ENCODE measurements at places on chromosomes 3 and 15. TPM values are rescaled to one million over a fixed set of nuclear protein-coding genes. Genes with fewer than 3 reads are reported as not detected.
A peak's percentile ranks its signal among the peaks of the same experiment; 100 is the strongest.

DNA sequence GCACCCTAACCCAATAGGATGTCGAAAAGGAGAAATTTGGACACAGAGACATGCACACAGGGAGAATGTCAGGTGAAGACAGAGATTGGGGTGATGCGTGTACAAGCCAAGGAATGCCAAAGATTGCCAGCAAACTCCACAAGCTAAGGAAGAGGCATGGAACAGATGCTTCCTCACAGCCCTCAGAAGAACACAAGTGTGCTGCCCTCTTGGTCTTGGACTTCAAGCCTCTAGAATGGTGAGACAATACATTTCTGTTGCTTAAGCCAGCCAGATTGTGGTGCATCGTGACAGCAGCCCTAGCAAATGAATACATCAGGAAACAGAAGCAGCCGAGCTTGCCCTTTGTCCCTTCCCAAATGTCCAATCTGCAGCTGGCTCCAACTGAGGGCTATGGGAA lies 23.7 kb upstream of the ARL8B start:
- no peak overlapping the region for H3K4me3 ChIP-seq
- DNase-seq, result no peak
- no peak overlapping the region for H3K27ac ChIP-seq
- no peaks in the 10 kb centered on the region for H3K36me3 ChIP-seq

- peaks cover 17% of the 10 kb centered on the region for H3K4me1 ChIP-seq
- H3K36me3 ChIP-seq, result peaks cover 53% of the 10 kb centered on the region
- H3K4me3 ChIP-seq, result no peak overlapping the region
Observed at GRCh38 chr15:65579762-65580161, 31.2 kb downstream of the INTS14 start.

DNA sequence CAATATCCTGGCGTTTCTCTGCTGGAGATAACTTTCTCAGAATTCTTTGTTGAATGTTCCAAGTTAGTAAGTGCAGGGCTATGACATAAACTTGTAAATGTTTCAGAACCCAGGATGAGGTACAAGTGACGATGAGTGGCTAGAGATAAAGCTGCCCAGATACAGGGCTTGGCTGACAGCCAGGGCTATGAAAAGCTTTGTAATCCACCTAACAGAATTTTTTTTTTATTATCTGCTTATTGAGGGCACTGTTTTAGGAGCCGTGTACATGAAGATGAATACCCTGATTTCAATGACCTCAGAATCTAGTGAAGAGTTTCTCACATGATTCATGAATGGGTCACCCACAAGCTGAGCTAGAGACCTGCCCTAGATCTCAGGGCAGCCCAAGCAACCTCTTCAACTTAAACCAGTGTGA lies 431.4 kb downstream of the DIPK2A start:
- H3K4me3 ChIP-seq, result no peak overlapping the region
- H3K4me1 ChIP-seq, result no peaks in the 10 kb centered on the region
- no peaks in the 10 kb centered on the region for H3K27me3 ChIP-seq
- H3K36me3 ChIP-seq, result peaks cover 6% of the 10 kb centered on the region
- DNase-seq, result no peak

- H3K27me3 ChIP-seq, result peaks cover 34% of the 10 kb centered on the region
- H3K27ac ChIP-seq, result peak within 1 kb of the TSS; percentile 84
- peak within 1 kb of the TSS; percentile 86 for H3K4me3 ChIP-seq
Observed at GRCh38 chr15:71114887-71115566, at the start of gene THSD4. Gene THSD4, plus strand, starts transcription at chr15:71115471.

GRCh38 chr15:58387130-58387529 lies 44.7 kb upstream of the LIPC start:
- no peaks in the 10 kb centered on the region for H3K36me3 ChIP-seq
- H3K4me1 ChIP-seq, result peaks cover 17% of the 10 kb centered on the region
- H3K4me3 ChIP-seq, result no peak overlapping the region
- DNase-seq, result no peak

LYZL4 gene
- not detected for total RNA-seq

SMCO1 gene
- total RNA-seq, result not detected

GRCh38 chr3:138845771-138846173 lies 11.0 kb upstream of the PIK3CB start:
- no peaks in the 10 kb centered on the region for H3K27me3 ChIP-seq
- peak overlapping the region; percentile 30 for H3K4me3 ChIP-seq
- no peaks in the 10 kb centered on the region for H3K36me3 ChIP-seq
- no peak for DNase-seq
- peaks cover 55% of the 10 kb centered on the region for H3K4me1 ChIP-seq

- H3K4me1 ChIP-seq, result peaks cover 58% of the 10 kb centered on the region
- no peak for DNase-seq
- H3K36me3 ChIP-seq, result peaks cover 21% of the 10 kb centered on the region
- H3K27me3 ChIP-seq, result peaks cover 18% of the 10 kb centered on the region
- H3K27ac ChIP-seq, result no peak overlapping the region
Observed at GRCh38 chr3:194134231-194134756, 1.7 kb upstream of the HES1 start.

- peaks cover 36% of the 10 kb centered on the region for H3K4me1 ChIP-seq
- peaks cover 14% of the 10 kb centered on the region for H3K36me3 ChIP-seq
- no peak for DNase-seq
- peak overlapping the region; percentile 76 for H3K4me3 ChIP-seq
Observed at GRCh38 chr15:69074843-69075224, 60.3 kb downstream of the NOX5 start.

GRCh38 chr3:118785415-118785814 lies 249.2 kb downstream of the IGSF11 start:
- peaks cover 8% of the 10 kb centered on the region for H3K4me1 ChIP-seq
- no peaks in the 10 kb centered on the region for H3K36me3 ChIP-seq
- H3K27ac ChIP-seq, result no peak overlapping the region
- no peak overlapping the region for H3K4me3 ChIP-seq

DNA sequence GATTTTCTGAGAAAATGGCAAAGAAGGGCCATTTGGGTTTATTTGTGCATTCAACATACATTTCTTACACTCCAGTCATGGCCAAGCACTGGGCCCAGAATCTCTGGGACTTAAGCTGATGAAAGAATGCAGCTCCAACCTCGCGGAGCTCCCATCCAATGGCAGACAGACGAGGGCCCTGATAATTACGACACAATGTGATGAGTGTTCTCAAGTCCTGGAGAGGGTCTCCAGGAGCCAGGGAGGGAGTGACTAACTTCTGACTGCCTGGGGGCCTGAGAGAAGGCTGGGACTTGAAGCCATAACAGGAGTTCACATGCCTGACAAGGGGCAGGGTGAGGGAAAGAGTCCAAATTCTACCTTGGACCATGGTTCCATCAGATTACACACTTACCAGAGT lies 42.6 kb upstream of the BNC1 start:
- H3K27me3 ChIP-seq, result no peaks in the 10 kb centered on the region
- H3K4me3 ChIP-seq, result no peak overlapping the region
- no peak overlapping the region for H3K27ac ChIP-seq
- no peaks in the 10 kb centered on the region for H3K36me3 ChIP-seq
- peaks cover 6% of the 10 kb centered on the region for H3K4me1 ChIP-seq

CX3CR1 gene
- 0.37 TPM for total RNA-seq

GRCh38 chr15:81955382-81956062 lies 90.3 kb downstream of the MEX3B start:
- no peak overlapping the region for H3K4me3 ChIP-seq
- no peak for DNase-seq
- peaks cover 8% of the 10 kb centered on the region for H3K4me1 ChIP-seq
- H3K27ac ChIP-seq, result no peak overlapping the region

GRCh38 chr3:43958005-43958770 lies 267.4 kb downstream of the ABHD5 start:
- no peak for DNase-seq
- H3K27ac ChIP-seq, result no peak overlapping the region
- H3K36me3 ChIP-seq, result no peaks in the 10 kb centered on the region
- H3K27me3 ChIP-seq, result no peaks in the 10 kb centered on the region

DNA sequence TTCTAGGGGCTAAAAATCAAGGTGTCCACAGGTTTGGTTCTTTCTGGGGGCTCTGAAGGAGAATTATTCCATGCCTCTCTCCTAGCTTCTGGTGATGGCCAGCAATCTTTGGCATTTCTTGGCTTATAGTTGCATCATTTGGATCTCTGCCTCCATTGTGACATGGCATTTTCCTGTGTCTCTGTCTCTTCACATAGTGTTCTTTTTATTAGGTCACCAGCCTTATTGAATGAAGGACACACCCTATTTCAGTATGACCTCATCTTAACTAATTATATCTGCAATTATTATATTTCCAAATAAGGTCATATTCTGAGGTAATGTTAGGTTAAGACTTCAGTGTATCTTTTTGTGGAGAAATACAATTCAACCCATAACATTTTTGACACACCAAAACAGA lies 3.2 kb upstream of the GBE1 start:
- peaks cover 4% of the 10 kb centered on the region for H3K36me3 ChIP-seq
- no peaks in the 10 kb centered on the region for H3K27me3 ChIP-seq
- H3K4me1 ChIP-seq, result peaks cover 29% of the 10 kb centered on the region
- H3K27ac ChIP-seq, result no peak overlapping the region

DNA sequence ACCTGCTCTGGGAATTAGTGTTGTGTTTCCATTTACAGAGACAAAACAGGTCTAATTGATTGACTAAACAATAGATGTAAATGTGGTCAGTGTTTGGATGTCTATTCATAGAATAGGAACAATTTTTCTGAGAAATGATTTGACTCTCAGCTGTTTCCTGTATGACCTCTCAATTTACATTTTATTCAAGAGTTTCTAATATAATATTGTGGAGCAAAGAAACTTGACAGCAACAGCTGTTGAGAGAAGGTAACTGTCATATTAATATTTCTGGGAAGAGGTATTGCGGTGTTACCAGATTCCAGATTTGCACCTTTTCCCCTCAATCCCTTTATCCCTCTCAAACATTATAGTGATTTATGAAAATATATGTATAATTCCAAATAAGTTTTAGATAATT lies 3.7 kb upstream of the NR1I2 start:
- no peak for DNase-seq
- no peak overlapping the region for H3K4me3 ChIP-seq
- H3K27me3 ChIP-seq, result no peaks in the 10 kb centered on the region
- peaks cover 13% of the 10 kb centered on the region for H3K4me1 ChIP-seq
- 0 out of 2 replicates have a peak, but pooled peaks cover 9% of the 10 kb centered on the region for H3K36me3 ChIP-seq
- H3K27ac ChIP-seq, result no peak overlapping the region

DNA sequence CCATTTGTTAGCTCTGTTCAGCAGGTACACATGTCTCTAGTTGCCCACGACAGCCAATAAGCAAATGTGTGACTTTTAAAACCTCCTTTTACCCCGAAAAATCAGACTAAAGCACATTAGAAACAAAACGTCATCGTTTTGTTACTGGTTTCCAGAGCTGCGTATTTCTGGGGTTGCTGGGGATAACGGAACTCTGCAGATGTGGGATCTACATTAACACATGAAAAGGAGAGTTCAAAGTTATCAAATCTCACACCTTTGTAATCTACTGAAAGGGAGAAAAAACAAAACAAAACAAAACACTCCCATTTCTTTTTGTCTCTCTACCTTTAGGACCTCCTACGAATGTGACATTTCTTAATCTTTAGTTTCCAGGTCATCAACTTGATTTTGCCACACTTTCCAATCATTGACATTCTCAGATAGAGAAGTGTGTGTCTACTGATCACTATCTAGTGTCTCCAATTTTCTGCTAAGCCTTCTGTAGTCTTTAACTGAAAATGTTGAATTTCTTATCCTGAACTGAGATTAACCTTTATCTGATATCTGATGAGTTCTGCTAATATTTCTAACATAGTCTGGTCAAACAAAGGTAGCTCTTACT lies 93.0 kb upstream of the TSPAN3 start:
- no peaks in the 10 kb centered on the region for H3K36me3 ChIP-seq
- H3K4me3 ChIP-seq, result no peak overlapping the region
- H3K27me3 ChIP-seq, result no peaks in the 10 kb centered on the region
- peaks cover 50% of the 10 kb centered on the region for H3K4me1 ChIP-seq
- DNase-seq, result no peak

RFTN1 gene
- 2.7 TPM for total RNA-seq

GRCh38 chr3:177488740-177489139 lies 291.5 kb upstream of the TBL1XR1 start:
- DNase-seq, result no peak
- H3K27ac ChIP-seq, result no peak overlapping the region
- H3K4me3 ChIP-seq, result no peak overlapping the region
- no peaks in the 10 kb centered on the region for H3K27me3 ChIP-seq

GRCh38 chr15:52677593-52678467 lies 1.4 kb downstream of the ATOSA start:
- H3K27me3 ChIP-seq, result peaks cover 12% of the 10 kb centered on the region
- H3K4me1 ChIP-seq, result peaks cover 26% of the 10 kb centered on the region
- peak; percentile 36 for DNase-seq
- peak overlapping the region; percentile 91 for H3K27ac ChIP-seq
- H3K4me3 ChIP-seq, result peak overlapping the region; percentile 98

DNA sequence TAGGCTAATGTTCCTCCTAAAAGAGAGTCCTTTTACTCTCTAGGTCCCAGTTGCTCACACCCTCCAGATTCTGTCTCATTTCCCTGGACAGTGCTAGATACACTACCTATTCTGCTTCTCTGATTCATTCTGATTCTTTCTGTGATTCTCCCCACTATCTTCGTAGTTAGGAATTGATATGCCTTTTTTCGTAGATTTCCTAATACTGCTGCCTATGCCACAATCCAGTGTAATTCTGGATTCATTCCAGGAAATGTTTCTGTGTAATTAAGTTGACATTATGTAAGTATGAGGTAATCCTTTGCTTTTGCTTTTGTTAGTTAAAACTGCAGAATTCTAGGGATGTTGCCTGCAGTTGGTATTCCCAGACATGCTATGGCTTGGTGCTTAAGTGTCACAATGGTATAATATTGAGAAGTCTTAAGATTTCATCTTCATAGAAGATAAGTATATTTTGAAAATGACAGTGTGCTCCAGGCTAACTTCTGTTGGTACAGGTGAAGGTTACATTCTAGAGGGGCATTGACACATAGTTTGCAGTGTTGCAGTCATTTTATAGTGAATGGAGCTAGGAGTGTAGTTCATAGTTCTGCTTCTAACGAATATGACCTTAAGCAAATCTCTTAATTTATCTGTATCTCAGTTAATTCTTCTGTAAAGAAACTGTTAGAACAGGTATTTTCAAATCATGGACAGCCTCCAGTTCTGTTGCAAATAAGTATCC lies 54.3 kb downstream of the RIOX2 start:
- peaks cover 32% of the 10 kb centered on the region for H3K36me3 ChIP-seq
- no peak overlapping the region for H3K27ac ChIP-seq
- H3K4me3 ChIP-seq, result no peak overlapping the region
- no peaks in the 10 kb centered on the region for H3K4me1 ChIP-seq
- DNase-seq, result no peak
- H3K27me3 ChIP-seq, result no peaks in the 10 kb centered on the region

- no peaks in the 10 kb centered on the region for H3K27me3 ChIP-seq
- H3K27ac ChIP-seq, result peak overlapping the region; percentile 63
- DNase-seq, result peak; percentile 87
- H3K36me3 ChIP-seq, result no peaks in the 10 kb centered on the region
- H3K4me3 ChIP-seq, result peak overlapping the region; percentile 95
Observed at GRCh38 chr3:56467108-56467507, 1.2 kb downstream of the ERC2 start.

Measured in WTC11 (cell line).